Spinal cord (tissue), 10 donors: ENCODE measurements at places on chromosomes 16 and 17.

- DNase-seq: no peak
Measured at GRCh38 chr17:61307905-61308886, 91.4 kb upstream of the TBX2 start.

- DNase-seq: no peak
Measured at GRCh38 chr16:3857189-3858043, 23.1 kb downstream of the CREBBP start.

DNA sequence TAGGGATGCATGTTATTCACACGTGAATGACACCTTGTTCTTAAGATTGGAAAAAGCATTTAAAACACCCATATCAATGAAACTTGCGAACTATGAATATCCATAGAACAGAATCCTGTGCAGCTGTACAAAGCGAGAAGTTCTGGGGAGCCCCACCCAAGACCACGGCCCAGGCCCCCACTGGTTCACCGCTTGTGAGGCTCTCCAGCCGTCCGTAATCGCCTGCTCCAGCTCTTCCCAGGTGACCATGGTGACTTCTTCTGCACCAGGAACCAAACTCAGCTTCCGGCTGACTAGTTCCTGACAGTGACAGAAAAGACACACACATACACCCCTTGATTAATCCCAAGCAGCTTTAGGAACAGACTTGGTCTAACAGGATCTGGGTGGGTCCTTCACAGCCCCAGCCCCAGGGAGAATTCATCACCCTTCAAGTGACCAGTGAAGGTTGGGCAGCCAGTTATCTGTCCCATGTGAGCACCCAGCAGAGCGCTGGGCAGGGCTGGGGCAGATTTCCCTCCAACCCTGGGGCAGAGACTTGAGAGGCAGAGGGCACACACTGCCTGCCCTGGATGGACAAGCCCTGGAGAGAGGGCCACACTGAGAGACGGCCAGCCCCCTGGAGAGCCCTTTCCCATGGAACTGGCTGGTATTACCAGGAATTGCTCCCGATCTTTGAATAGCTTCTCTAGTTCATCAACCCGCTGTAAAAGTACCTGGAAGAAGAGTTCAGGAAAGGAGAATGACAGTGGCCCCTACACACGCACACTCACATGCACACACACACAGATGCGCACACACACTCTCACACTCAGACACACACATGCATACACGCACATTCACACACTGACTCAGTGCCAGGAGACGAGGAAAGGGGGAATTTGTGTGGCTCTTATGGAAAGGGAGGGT, 3.6 kb downstream of the QRICH2 start:
- DNase-seq: no peak

GRCh38 chr17:78781104-78781892, 775 bp downstream of the CYTH1 start:
- DNase-seq: peak; percentile 40

DNA sequence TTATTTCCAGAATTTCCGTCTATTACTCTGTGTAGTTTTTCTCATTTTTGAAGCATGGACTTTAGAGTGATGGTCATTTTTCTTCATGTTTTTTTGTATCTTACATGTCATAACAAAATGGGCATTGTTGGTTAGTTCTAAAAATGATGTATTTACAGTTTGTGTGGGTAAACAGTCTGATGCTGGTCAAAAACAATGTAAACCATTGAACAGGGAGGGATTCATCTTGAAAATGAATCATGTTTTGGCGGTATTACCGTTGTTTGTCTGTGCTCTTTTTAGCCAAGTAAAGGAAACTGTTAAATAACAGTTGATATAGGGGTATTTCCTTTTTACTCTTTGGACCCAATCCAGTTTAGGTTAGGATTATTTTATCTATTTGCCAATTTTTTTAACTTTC, 315.8 kb downstream of the BCAS3 start:
- DNase-seq: no peak

- DNase-seq: no peak
Measured at GRCh38 chr17:66138120-66138519, 53.8 kb downstream of the CEP112 start.

- DNase-seq: no peak
Measured at GRCh38 chr17:80890196-80890920, 101.3 kb upstream of the CHMP6 start.

DNA sequence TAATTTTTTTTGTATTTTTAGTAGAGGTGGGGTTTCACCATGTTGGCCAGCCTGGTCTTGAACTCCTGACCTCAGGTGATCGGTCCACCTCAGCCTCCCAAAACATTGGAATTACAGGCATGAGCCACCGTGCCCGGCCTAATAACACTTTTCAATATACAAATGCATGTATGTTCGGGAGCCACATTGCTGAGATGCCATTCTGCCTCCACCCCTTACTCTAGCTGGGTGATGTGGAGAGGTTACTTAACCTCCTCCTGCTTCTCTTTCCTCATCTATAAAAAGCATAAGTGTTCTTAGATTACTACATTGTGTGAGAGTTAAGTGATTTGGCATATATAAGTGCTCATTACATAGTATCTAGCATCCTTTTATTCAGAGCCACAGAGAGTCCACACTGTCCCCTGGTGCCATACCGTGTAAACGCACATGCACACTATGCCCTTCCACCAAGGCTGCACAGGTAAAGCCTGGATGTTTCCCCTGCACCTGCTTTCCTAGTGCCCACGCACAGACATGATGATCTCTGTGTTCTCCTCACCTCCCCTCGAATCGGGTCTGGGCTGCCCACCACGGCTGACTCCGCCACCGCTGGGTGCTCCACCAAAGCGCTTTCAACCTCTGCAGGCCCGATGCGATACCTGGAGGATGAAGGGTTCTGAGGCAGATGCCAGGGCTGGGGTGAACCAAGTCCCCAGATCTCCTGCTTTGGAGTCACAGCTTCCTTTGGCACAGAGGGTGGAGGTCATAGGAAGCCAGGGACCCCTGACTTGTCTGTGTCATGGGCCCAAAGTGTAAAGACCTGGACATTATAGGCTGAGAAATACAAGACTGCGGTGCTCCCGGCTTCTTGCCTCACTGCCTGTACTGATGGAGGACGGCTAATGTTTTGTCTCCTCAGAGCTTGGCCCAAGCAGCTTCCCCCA, 49.0 kb upstream of the ACSM2B start:
- no peak for DNase-seq

DNA sequence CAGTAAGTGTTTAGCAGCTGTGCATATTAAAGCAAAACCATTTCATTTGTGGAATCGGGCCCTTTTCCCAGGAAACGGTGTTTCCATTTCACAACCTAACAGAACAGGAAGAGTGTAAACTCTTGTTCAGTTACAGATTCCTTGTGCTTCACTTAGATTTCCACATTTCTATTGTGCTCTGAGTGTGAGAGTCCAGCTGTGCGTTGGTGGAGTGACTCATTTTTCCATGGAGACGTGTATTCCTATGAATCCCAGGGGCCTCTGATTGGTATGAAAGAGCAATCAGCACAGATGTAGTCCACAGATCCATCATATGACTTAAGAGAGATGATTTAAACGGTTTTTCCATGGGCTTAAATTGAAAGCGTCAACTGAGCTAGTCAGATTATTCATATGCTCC, 13.3 kb upstream of the CAVIN1 start:
- DNase-seq: peak; percentile 24

DNA sequence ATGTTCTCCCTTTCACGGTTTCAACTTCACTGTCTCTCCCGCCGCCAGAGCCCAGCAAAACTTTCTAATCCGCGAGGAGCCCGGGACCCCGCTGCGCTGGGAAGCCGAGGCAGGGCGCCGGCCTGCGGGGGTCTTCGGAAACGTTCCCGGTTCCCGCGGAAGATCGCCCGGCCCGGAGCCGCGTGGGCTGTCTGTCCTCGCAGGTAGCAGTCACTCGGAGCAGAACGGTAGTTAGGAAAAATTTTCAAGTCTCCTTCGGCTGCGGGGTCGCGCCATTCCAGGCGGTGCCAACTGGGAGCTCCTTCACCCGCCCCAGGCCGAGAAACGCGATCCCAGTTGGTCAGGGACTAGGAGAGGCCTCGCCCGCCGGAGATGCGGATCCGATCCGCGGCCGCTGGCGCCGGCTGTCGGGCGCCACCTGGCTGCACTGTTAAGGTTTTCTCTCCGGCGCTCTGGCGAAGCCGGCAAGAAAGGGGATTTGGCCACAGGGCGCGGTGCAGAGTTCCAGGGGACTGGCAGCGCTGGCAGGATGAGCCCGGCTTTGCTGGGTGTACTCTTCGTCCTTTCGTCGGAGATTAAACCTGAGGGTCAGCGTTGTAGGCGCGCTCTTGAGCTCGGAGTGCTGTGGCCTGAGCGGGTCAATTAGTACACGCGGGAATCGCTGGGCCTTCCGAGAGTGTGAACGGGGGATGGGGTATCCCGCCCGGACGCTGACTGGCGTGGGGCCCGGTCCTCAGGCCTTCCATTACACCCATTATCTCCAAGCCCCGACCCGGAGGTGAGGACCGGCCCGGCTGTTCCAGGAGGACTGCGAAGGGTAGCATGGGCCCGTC, 135.4 kb downstream of the KCNJ12 start:
- peak; percentile 50 for DNase-seq

- DNase-seq: no peak
Measured at GRCh38 chr17:3546521-3546920, 11.1 kb downstream of the TRPV3 start.

GRCh38 chr16:50652836-50653425, 28.2 kb downstream of the SNX20 start:
- peak; percentile 92 for DNase-seq

GRCh38 chr17:57870283-57870635, 20.4 kb upstream of the MRPS23 start:
- no peak for DNase-seq

GRCh38 chr16:75244844-75245758, 6.3 kb downstream of the BCAR1 start:
- DNase-seq: no peak

DNA sequence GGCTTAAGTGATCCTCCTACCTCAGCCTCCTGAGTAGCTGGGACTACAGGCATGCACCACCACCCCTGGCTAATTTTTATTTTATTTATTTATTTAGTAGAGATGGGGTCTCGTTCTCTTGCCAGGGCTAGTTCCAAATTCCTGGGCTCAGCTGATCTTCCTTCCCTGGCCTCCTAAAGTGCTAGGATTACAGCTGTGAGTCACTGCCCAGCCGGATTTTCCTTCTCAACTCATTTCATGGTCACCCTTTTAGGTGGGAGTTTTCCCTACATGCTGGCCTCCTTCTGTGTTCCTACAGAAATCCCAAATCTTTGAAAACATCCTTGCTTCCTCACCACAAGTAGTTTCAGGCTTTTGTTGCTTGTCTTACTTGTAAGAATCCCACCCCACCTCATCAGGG, 102.1 kb upstream of the SIAH1 start:
- DNase-seq: no peak

DNA sequence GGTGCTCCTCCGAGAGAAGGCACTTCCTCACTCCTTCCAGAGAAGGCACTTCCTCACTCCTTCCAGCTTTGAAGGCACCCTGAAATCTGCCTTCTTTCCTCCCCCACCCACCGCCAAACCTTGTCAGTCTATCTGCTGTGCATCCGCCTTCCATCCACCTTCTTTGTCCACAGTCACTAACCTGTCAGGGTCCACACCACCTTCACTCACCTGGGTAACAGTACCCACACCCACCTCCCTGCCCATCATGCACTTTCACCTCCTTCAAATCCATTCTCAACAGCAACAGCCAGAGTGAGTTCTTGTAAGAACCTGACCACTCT, 5.2 kb downstream of the CCDC102A start:
- DNase-seq: no peak

GRCh38 chr17:8175795-8176196, 384 bp downstream of the TMEM107 start:
- no peak for DNase-seq

- no peak for DNase-seq
Measured at GRCh38 chr16:71846431-71846830, 655 bp downstream of the ATXN1L start.

- DNase-seq: no peak
Measured at GRCh38 chr17:60141111-60142018, 8.4 kb upstream of the CA4 start.

GRCh38 chr17:360092-360750, 7.6 kb upstream of the RPH3AL start:
- DNase-seq: no peak

DNA sequence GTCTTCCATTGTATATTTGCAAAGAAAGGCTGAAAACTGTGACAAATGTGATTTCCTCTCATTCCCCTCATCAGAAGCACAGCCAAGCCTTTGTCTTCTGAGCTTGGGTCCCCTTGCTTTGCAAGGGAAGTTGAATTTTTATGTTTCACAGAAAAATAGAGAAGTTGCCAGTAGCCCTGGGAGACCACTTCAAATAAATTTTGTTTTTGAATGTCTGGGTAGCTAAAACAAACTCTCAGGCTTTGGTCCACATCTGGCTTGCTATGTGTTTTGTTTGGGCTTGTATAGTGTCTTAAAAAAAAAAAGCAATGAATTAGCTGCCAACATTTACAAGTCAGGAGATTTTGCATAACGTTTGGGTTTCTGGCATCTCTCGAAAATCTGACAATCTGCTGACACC, 24.1 kb downstream of the PIK3R6 start:
- no peak for DNase-seq

DNA sequence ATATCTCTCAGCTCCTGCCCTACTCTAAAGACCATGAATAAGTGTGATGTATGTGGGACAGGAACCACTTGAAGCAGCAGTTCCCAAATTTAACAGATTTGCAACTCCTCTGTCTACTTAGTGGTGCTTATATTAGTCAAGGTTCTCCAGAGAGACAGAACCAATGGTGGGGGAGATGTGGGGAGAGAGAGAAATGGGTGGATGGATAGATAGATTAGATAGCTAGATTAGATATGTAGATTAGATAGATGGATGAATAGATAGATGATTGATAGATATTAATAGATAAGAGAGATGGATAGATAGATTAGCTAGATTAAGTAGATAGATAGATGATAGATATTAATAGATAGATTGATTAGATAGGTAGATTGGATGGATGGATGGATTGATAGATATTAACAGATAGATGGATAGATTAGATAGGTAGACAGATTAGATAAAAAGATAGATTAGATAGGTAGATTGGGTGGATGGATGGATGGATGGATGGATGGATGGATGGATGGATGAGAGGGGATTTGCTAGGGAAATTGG, 154.0 kb upstream of the NOL11 start:
- no peak for DNase-seq

GRCh38 chr16:16973707-16974591, 496.8 kb downstream of the XYLT1 start:
- DNase-seq: no peak

- DNase-seq: no peak
Measured at GRCh38 chr16:12406158-12406557, 397.5 kb downstream of the CPPED1 start.

DNA sequence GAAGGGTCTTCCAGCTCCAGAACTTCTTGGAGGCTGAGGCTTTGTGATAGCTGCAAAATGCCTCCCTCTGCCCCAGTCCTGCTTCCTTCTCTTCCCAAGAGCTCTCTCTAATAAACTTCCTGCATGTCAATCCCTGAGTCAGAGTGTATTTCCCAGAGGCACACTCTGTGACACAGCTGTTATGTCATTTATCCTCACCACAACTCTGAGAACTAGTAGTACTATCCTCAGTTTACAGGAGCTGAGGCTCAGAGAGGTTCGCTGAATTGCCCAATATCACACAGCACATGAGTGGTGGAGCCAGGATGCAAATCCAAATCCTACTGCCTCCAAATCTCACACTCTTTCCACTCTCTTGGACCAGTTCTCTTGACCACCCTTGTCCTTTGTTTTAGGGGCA, 20.0 kb downstream of the UNC45B start:
- no peak for DNase-seq
